Activated T-cell treated with anti-CD3 and anti-CD28 coated beads, Interleukin-2, amount 50 U/mL, for 72 hours (primary cell): ENCODE measurements at places on chromosomes 1 and 21. TPM values are rescaled to one million over a fixed set of nuclear protein-coding genes. Genes with fewer than 3 reads are reported as not detected.

SHISAL2A gene
- 9.2 TPM for total RNA-seq

HPCAL4 gene
- total RNA-seq = 0.35 TPM

DNA sequence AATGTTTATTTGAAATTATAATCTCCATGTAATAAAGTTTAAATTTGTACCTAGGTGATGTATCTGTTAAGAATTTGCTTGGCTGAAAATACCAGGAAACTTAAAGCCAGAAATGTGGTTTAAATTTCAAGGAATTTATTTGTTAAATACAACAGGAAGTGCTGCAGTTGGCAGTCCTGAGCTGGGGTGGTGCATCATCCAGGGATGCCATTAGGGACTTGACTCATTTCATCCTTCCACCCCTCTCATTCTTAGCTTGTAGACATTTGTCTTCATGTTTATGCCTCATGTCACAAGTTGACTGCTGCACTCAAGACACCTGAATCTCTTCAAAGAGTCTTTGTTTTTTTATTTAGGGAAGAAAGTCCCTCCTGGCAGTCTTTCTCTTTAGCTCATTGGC, 175.9 kb downstream of the LHX8 start:
- DNase-seq = no peak

DNA sequence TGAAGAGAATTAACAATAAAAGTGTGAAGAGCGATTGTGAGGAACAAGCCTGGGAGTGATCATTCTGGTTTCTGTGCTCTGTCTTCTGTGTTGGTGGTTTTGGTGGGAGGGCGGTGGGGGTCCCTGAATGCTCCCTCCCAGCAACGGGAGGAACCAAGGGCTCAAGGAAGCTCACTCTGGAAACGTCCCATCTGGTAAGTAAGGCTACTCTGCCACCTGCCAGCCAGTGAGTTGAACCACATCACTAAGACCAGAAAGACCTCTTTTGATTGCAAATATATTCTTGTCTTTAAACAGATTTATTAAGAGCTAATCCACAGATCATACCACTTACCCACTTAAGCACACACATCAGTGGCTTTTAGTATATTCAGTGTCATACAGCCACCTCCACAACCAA, 125.0 kb downstream of the PRDM2 start:
- no peak for DNase-seq

- DNase-seq = peak; percentile 74
Observed at GRCh38 chr1:153775458-153776327, 486 bp downstream of the SLC27A3 start.
